ENCODE measurements at places on chromosomes 1 and 21.

DNA sequence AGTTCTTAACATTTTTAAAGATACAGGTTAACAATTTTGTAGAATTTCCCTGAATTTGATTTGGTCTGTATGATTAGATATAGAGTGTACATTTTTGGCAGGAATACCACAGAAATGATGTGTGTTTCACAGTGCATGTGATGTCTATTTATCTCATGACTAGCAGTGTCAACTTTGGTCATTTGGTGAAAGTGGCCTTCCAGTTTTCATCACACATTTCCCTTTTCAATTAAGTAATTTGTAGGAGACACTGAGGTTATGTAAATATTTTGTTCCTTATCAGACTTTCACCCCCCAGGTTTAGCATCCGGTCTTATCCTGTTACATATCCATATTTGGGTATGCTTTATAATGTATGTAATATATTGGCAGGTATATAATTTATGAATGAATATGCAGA lies 41.8 kb downstream of the MAP3K7CL start:
- no peak for DNase-seq

GRCh38 chr1:204830747-204831146 lies 39.9 kb upstream of the NFASC start:
- no peak for DNase-seq

DNA sequence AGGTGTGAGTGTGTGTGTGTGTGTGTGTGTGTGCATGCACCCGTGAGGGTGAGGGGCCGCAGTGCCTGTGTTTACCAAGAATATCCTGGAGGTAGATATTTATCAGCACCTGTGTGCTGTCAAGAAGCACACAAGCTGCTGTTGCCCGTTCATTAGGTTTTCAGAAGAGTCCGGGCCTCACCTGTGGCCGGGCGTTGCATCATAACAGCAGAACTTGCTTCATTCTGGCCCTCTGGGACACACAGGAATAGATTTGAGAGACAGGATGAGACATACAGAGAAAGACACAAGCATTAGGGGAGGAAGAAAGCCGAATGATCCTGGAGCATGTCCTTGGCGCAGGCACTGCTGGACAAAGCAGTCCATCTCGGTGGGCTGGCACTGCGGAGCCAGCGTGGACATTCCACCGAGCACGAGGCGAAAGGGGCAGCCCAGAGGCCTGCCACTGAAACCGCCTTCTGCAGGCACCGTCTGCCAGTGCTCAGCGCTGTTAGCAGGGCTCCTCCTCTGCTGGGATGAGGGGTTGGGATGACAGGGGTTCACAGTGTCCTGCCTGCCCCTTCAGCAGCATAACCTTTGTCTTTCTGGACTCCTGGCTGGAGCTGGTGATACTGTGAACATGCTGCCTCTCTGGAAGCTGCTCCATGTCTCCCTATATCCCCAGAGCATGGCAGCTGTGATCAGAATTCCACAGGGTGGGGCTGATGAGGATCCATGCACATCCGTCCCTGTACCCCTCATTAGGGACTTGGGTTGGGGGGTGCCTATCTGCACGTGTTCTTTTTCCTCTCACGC lies 81.1 kb downstream of the PEX14 start:
- DNase-seq: no peak

DNA sequence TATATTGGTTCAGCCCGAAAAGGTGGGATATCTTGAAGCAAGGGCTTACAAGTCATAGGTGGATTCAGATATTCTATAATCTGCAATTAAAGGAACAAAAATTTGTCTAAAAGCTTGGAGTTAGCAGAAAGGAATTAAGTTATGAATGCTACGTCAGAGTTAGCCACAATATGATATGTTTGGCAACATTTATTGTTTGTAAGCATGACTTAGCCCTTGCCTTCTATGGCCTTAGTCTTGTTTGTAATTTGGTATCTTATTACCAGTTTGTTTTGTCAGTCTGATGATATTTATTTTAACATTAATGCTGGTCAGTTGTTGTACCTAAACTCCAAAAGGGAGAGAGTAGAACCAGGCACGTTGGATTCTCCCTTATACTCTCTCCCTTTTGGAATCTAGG lies 43.1 kb upstream of the SUCO start:
- DNase-seq: no peak

DNA sequence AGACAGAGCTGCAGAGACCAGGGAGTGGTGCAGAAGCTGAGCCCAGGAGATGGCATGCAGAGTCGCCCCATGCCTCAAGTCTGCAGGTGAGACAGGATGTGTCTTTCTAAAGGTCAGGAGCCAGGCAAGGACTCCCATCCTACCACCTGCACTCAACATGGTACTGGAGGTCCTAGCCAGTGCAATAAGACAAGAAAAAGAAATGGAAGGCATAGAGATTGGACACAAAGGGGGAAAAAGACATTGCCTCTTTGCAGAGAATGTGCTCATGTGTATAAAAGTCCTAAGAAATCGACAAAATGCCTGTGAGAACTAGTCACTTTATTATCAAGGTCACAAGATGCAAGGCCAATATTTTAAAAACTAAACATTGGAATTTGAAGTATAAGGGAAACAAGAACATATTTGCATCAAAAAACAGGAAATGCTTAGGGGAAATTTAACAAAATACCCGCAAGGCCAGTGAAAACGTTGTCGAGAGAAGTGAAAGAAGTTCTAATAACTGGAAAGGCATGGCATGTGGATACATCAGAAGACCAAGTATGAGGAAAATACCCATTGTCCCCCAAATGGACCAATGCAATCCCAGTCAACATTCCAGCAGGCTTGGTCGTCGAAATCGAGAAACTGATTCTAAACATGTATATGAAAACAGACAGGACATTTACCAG lies 13.2 kb upstream of the PRXL2B start:
- DNase-seq: no peak

DNA sequence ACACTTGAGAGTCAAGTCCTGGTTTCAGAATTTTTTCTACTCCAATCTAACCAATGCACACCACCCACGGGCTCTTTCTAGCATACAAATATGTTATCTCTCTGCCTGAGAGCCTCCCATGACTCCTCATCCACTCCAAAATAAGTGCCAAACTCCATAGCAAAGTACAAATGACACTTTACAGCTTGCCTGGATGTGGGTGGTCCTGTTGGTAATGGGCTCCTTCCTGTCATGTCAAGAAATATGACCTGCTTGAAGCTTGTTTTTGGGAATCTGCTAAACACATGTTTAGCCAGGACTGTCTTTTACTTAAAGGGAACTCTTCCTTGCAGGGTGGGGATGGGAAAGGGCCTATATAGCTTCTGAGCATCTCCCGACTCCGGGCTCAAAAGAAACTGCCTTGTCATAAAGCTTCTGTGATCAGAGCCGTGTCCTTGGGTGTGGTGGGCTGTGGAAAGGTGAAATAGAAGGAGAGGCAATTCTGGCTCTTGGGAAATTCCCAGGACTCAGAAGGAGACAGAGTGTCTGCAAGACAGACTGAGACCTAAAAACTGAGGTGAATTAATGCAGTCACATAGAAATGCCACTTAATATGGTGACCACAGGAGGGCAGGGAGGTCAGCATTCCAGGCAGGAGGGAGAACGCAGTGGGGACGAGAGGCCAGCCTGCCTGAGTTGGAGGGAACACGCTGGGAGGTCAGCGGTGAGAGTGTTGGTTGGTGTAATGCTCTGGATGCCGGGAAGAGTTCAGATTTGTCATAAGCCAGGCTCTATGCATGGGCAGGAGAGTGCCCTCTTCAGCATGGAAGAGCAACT lies 6.1 kb upstream of the IGFN1 start:
- DNase-seq: no peak

DNA sequence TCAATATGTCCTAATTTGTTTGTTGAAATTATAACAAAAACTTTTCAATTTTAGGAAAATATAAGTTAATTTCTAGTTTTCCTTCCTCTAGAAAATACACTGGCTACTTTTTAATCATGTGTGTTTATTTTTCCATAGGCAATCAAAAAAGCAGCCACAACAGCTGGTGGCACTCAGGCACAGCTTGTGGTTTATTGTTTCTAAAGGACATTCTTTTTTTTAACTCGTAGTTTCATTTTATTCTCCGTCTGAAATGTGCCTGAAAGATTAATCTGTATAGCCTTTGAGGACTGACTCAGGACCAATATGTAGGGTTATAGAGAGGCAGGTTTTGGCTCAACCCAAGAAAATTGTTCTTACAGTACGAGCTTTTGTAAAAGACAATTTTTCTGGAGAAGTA lies 20.7 kb upstream of the STX12 start:
- no peak for DNase-seq

- DNase-seq: no peak
These were observed 134.4 kb downstream of the S1PR1 start for GRCh38 chr1:101371259-101371658.

GRCh38 chr1:33996281-33996680 lies 132.4 kb downstream of the HMGB4 start:
- no peak for DNase-seq

DNA sequence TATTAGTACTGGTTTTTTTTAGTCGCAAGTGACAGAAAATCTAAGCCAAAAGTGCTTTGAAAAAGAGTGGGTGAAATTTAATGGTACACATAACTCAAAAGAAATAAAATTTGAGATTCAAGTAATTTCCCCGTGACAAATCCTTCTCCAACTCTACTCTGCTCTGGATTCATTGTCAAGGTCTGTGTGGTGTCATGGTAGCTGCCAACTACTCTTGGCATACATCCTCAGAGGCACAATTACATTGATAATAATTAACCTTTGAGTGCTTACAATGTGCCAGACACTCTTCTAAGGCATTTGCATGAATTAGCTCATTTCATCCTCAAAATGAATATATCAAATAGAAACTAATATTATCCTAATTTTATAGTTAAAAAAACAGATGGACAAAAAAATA lies 1153.9 kb upstream of the NCAM2 start:
- no peak for DNase-seq

GRCh38 chr1:219188331-219188803 lies 14.7 kb downstream of the LYPLAL1 start:
- DNase-seq: no peak

DNA sequence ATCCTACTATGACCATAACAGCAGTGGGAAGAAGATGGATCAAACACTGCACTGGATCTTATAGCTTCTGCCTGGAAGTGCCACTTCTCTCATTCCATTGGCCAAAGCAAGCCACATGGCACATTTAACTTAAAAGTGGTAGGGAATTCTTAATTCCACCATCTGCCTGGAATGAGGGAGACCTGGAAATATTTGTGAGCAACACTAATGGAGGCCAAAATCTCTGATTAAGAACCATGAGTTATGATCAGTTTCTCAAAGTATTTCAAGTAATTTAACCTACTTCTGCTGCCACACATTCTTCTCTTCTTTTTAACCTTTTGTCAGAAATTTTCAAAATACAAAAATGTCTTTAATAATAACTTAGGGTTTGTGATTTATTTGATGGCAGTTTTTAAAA lies 154.0 kb upstream of the C1orf87 start:
- DNase-seq: no peak

- DNase-seq: no peak
These were observed 12.9 kb upstream of the ETV3 start for GRCh38 chr1:157151073-157151472.

GRCh38 chr1:27668808-27669723 lies 2.9 kb downstream of the IFI6 start:
- DNase-seq: peak; percentile 76

- no peak for DNase-seq
These were observed 11.5 kb downstream of the PSRC1 start for GRCh38 chr1:109271458-109271857.

GRCh38 chr1:84377480-84378095 lies 20.7 kb upstream of the DNASE2B start:
- no peak for DNase-seq

- no peak for DNase-seq
These were observed 14.6 kb downstream of the MAB21L3 start for GRCh38 chr1:116125758-116126157.

DNA sequence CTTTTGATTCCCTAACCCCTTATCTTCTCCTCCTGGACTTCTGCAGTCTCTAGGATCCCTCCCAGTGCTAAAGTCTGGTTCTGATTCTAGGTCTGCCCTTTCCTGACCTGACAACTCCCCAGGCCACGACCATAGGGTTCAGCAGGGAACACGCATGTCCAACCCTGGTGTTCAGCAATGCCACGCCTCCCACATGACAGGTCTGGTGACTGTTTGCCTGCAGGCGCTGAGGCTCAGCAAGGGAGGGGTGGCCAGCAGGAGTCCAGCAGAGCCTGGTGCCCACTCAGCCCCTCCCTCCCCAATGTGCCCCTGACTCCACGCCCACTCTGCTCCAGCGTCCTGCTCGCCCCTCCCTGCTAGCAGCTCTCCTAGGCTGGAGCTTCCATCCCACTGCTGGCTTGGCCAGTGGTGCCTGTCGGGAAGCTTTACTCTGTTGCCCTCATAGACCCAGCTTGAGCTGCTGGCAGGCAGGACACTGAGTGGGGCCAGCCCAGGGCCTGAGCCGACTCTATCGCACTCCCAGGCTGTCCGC lies 17.3 kb downstream of the SLC9A1 start:
- no peak for DNase-seq

DNA sequence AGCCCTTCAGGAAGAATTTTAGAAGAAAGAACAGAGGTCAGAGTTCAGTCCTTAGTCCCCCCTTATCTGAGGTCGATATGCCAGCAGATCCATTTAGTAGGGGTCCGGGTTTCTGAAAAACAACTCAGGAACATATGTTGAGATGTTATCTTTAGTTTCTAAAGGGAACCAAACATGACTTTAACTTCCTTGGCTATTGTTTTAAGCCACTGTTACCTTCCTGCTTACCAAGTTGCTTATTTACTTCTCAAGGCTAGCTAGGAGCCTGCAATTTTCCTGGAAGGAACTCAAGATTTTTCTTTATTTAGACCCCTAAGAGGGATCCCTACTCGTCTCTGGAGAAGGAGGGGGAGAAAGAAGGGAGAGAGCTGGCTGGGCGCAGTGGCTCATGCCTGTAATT lies 54.3 kb downstream of the KCNC4 start:
- DNase-seq: no peak

- DNase-seq: no peak
These were observed 4.7 kb upstream of the CAPZB start for GRCh38 chr1:19489996-19490395.

- no peak for DNase-seq
These were observed 67.3 kb downstream of the ELAVL4 start for GRCh38 chr1:50175719-50176639.

GRCh38 chr1:206895837-206896242 lies 1.4 kb upstream of the IL24 start:
- DNase-seq: no peak

- no peak for DNase-seq
These were observed 43.2 kb upstream of the FMO2 start for GRCh38 chr1:171141688-171142415.

Data from hematopoietic multipotent progenitor cell treated with erythropoietin and hydrocortisone succinate and interleukin-3 and kit ligand, for 17 days (in vitro differentiated cells).